ENCODE measurements at places on chromosomes 16 and 17.

DNA sequence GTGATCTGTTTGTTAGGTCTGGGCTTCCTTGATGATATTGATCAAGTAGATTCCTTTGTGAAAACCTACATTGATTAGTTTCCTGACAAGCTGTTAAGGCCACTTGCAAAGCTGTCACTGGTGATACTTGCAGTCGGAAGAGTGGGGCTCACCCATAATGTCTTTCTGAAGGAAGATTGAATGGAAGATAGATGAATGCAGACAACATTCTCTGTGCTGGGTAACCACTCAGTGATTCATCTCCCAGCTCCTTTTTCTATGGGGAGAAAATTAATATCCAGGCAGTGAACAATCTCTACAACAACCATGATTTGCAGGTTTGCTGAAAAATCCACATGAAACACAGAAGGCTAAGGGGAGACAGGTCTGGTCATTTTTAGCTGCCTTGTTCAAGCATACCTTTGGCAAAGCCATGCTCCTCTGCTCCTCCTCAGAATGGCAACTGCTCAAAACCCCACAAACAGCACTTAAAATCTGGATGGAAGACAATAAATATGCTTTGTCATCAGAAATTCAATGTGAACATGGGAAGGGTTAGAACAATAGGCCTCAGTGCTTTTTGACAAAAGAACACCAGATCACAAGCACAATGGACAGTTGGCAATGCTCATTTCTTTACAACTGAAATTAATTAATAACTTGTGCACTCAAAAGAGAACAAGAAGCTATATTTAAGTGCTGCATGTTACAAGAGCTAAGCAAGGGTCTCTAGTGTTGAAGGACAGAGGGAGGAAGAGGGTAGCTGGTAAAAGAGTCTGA is 495.4 kb downstream of the TOX3 start:
- no peak for DNase-seq

- no peak for DNase-seq
Observed at GRCh38 chr17:28540231-28540630, 12.2 kb downstream of the UNC119 start.

GRCh38 chr16:75377729-75378386 is 55.4 kb downstream of the CFDP1 start:
- DNase-seq, result no peak

DNA sequence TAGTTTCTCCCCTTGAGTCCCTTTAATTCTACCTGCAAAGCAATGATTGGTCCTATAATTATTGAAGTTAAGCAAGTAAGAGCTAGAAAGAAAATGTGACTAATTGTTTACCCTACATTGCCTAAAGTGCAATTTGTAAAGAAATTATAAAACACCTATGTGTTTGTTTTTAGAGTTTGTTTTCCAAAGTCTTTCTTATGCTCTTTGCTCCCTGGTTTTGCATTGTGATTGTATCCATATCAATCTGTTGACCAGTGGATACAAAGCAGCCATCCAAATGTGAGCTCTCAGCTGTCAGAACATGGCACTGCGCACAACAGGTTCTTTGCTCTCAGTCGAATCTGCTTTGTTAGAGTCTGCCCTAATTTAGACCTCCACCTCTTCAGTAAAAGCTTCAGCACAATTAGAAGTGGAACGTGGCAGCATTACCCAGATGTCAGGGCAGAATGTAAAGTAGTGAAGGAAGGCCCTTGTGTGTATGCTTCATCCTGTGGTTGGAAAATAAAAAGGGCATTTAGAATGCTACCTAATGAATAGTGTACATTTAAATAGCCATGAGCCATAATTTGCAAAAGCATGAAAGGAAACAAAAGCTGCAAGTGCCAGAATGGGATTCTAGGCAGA is 70.5 kb downstream of the AATF start:
- no peak for DNase-seq

DNA sequence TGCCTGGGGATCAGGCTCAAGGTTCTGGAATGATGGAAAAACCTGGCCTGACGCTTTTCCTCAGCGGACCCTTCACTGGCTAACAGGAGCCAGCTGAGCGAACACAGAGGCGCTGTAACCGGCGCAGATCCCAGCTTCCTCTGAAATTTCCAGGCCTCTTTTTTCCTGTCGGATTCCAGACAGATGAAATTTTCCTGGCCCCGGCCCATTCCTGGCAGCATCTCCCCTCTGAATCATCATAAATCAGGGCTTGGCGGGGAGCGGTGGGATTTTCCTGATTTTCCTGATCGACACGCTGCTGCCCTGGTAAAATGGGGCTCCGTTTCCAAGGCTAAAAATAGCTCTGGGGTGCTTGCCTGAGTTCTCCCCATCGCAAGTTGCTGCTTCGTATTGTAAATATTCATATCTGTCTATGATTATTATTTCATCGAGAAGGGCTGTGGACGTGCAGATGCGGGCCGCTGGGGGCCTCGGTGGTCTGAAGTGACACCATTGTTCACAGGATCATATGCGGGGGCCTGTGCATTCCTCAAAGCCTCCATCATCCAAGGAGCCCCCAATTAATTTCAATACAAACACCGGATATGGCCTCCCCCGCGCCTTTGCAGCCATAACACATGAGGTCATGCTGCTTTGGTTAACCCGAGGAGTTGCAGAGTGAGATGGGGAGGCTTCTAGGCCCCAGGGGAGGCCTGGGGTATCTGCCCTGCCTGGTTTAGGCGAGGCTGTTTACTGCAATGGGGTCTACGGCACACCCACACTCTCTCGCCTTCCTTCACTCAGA is 45.8 kb upstream of the ETV4 start:
- DNase-seq, result no peak

DNA sequence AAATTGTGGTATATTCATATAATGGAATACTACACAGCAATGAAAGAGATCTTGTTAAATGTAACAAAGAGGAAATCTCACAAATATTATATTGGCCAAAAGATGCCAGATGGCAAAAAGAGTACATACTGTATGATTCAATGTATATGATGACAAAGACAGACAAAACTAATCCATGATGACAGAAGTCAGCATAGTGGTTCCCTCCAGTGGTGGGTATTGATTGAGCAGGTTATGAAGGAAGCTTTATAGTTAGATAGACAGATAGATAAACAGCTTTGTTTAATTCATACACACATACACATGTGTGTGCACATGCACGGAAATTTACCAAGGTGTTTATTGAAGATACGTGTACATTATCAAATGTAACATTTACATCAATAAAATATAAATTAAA is 74.4 kb upstream of the SMIM36 start:
- DNase-seq, result no peak
